ENCODE measurements at places on chromosomes 2 and 18.

DNA sequence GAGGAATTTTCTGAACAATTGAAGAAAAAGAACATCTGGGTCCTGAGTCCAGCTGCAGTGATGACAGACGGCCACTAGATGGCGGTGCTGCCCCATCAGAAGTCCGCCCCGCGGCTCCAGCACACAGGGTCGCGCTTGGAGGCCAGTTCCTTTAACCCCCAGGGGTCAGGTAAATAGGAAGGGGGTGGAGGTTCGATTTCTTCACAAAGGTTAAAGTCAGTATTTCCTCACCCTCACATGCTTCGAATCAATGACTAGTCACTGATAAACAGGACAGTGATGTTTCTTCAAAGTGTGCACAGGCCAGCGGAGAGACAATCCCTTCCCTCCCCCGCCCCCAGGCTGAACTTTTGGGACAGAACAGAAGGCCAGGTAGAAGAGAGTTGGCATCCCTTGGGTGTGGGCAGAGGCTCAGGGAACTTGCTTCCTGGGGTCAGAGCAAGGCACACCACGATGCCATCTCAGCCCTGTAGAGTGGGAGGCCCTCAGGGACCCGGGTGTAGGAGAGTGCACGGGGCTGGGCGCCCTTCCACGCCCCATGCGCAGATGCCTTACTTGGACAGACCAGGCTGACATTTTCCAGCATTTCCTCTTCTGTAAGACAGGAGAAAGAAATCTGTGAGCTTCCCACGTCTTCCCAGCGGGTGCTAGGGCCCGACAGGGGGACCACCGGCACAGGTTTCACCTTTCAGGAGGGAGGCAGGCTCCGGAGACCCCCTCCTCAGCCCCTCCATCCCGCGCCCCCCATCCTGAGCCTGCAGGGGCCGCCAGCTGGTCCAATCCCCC is 722 bp downstream of the APOB start:
- no peak for DNase-seq

- DNase-seq: no peak
These were observed 462.8 kb upstream of the MEX3C start for GRCh38 chr18:51660188-51660715.

DNA sequence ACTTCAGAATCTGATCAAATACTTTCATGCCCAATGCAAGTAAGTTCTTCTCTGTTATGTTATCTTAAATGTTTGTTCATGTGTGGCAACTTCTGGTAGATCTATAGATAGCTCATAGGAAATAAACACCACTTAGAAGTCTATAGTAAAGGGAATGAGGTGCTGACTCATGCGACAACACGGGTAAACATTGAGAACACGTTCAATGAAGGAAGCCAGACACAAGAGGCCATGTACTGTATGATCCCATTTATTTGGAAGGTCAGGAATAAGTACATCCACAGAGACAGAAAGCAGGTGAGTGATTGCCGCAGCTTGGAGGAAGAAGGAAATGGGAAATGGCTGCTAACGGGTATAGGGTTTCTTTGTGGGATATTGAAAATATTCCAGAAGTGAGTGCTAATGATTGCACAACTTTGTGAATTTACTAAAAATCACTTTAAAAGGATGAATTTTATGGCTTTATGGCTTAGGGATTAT is 95.4 kb downstream of the ITGB1BP1 start:
- no peak for DNase-seq

DNA sequence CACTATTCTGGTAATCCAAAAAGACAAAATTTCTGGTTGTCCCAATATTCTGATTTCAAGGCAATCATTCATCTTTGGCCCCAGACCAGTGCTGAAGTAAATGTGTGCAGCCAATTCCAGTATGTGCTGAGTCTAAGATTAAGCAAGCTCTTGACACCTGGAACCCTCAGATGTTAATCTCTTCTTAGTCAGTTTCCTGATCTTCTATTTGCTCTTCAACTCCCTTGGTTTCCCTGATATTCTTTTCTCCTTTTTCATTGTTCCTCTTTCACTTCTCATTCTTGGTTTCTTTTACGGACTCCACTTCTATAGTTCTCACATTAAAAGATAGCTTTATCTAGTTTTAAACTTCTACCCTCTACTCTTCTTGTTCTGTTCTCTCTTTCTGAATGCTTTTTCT is 445.7 kb upstream of the FANCL start:
- no peak for DNase-seq

- no peak for DNase-seq
These were observed 74.7 kb downstream of the TGIF1 start for GRCh38 chr18:3524706-3525105.

DNA sequence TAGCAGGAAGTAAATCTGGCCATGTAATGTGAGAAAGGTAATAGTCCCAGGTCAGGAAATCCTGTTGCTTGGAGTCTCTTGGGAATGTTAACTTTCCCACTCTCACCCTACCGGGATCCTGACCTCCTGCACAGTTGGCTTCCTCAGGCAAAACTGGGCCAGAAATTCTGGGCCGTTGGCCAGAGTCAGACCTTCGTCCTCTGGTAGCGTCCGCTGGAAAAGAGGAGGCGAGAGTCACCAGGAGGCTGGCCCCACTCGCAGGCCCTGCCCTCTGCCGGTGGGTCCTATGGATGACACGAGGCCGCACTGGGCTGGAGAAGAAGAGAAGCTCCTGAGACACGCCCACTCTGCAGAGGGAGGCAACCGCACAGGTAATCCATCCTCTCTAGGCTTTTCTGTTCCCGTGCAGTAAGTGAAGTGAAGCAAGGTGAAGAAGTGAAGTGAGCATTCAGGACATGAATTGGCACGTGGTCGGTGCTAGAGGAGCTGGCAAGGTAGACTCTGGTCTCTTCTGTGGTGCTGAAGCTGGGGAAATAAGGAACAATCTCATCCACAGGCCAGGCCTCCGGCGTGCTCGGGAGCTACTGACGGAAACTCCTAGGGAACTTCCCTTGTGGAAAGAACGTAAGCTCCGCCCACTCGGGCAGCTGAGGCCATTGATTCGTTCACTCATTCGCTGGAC is 182.7 kb upstream of the GLI2 start:
- DNase-seq: peak; percentile 9

GRCh38 chr2:31080361-31080760 is 57.9 kb downstream of the GALNT14 start:
- DNase-seq: no peak

DNA sequence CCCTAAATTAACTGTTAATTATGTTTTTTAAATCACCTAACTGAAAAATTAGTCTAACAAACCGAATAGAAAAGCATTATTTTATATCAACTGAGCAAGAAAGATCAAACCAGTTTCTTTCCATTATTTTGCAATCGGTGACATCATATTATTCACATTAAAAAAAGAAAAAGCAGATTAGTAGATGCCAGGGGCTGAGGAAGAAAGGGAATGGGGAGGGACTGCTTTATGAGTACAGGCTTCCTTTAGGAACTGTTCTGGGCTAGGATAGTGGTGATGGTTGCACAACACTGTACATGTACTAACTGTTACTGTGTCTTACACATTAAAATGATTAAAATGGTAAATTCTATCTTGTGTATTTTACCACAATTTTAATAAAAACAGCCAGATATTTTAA is 59.3 kb downstream of the COBLL1 start:
- DNase-seq: no peak

DNA sequence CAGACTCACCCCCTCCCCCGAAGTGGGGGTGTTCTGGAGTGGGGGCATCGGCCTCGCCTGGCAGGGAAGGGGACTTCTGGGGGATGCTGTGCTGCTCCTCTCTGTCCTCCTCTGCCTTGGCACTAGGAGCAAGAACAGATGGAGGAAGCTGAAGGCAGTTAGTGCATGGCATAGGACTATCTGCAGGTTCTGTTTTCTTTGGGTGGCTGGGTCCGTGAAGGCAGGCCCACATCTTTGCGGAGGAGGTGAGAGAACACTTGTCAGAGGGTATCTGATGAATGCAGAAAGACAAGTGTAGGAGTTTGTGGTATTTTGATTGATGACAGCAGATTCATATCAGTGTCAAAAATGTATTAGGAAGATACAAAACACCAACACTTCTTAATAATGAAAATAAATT is 411.4 kb downstream of the TSN start:
- peak; percentile 55 for DNase-seq

- DNase-seq: no peak
These were observed 7.4 kb upstream of the VRK2 start for GRCh38 chr2:58039170-58039611.

GRCh38 chr2:188813857-188814256 is 160.3 kb upstream of the COL3A1 start:
- no peak for DNase-seq

DNA sequence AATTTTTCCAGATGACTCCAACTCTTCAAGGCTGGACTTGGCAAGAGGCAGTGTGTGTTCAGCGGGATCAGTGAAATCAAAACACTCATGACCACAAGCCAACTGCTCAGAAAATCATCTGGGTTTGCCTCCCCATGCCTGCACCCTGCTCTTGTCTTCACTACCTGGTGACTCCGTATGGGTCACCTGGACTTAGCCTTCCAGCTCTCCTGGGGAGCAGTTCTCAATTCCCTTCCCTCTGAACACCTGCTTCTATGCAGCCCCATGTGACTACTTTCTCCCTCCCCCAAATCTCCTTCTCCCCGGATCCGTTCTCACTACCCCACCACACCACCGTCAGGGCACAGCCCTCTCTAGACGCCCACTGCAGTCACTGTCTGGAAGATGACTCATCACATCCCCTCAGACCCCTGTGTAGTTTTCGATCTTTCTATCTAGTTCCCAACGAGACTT is 130.2 kb upstream of the ID2 start:
- no peak for DNase-seq

GRCh38 chr2:12201369-12201768 is 454.9 kb downstream of the LPIN1 start:
- DNase-seq: no peak

GRCh38 chr2:234994438-234995321 is 42.9 kb downstream of the SH3BP4 start:
- no peak for DNase-seq

DNA sequence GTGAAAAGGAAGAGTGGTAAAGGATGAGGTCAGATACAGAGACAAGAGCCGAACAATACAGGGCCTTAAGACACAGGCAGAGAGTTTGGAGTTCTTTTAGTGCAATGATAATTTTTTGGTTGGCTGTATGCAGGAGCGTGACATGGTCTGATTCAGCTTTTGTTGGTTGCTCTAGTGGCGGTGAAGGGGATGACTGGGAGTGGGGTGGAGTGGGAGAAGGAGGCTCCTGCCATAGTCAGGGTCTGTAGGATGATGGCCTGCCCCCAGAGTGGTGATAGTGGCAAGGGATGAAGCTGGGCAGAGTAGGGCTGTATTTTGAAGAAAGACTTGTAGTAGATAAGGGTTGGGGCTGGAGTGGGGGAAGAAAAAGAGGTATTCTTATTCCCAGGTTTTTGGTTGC is 306.6 kb upstream of the VWC2L start:
- no peak for DNase-seq

DNA sequence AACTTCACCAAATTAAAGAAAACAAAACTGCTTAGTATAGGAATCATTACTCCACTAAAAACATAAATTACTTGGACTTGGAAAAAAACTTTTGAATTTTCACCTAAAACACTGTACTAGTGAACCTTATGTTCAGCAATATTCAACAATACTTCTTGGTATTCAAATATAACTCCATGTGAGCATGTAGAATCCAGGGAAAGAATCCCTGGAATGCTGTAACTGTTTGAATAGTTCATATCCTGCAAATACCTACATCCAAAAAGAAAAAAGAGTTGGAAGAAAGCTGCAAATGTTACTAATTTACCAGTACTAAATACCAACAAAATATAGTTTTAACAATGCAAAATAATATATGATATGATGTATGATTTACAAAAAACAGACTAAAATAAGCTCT is 65.4 kb downstream of the IKZF2 start:
- DNase-seq: no peak

DNA sequence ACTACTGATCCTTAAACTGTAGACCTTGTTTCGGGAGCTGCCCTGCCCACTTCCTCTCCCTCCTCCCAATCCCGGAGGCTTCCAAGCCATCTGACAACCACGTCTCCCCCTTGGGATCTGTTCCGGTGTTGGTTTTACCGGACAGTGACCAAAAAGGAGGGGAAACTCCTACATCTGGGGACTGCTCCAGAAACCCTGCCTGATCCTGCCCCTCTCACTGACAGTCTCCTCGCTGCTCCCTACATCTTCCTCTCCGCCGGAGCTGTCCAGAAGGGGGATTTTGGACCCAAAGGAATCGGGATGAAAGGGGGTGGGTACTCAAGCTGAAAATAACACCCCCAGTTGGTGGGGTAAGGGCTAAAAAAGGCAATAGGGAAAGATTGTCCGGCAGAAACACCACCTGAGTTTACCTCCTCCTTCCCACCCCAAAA is 1.5 kb downstream of the INO80D start:
- peak; percentile 58 for DNase-seq

- no peak for DNase-seq
These were observed 12.0 kb upstream of the SRBD1 start for GRCh38 chr2:45623098-45623497.

- DNase-seq: no peak
These were observed 196.6 kb downstream of the NBAS start for GRCh38 chr2:15364561-15364960.

GRCh38 chr2:23446916-23447315 is 61.9 kb downstream of the KLHL29 start:
- DNase-seq: no peak

DNA sequence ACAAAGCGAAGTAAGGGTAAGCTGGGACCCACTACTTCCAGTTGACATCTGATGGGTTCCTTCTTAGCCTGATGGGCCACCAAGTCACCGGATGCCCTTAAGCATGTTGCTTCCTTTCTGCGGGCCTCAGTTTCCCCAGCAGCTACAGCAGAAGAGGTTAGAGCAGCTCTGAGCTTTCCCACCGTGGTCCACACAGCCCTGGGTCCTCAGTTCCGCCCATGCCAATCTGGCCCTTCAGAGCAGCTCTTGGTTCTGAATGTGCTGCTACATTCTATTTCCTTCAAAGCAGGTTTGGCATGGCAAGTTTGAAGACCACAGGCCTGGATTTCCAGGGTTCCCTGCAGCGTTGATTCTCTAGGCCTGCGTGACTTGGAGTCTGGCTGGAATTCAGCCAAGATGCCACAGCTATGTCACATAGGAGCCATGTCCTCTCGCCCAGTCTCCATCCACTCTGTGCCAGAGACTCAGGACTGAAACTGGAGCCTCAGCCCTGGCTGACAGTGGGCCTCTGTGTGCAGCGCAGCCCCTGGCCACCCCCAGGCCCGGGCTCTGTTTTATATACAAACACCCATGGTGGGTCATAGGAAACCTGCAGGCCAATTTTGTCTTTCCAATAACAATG is 79.6 kb downstream of the TFCP2L1 start:
- DNase-seq: no peak

DNA sequence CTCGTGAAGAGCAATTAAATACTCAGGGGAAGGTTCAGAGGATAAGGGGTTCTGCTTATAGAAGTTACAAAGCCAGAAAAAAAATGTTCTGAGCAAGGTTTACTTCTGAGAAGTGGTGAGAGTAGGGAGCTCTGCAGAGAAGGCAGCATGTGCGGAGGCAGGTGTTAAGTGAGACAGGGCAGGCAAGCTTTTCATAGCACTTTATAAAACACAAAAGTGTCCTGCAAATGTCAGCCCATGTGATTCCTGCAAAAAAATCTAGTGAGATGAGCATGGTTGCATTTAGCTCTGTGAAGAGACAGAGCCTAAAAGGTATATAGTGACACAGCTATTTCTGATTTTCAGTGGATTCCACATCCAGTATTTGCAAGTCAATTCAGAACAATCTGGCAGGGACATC is 223.8 kb upstream of the SYT4 start:
- DNase-seq: peak; percentile 52
